Stimulated activated CD8-positive, alpha-beta memory T cell treated with anti-CD3 and anti-CD28 coated beads, Interleukin-7, amount 100 ng/mL, for 48 hours (primary cell): ENCODE measurements at places on chromosomes 2 and 18.

- no peak for DNase-seq
Measured at GRCh38 chr2:30145826-30146336, 926 bp upstream of the YPEL5 start.

DNA sequence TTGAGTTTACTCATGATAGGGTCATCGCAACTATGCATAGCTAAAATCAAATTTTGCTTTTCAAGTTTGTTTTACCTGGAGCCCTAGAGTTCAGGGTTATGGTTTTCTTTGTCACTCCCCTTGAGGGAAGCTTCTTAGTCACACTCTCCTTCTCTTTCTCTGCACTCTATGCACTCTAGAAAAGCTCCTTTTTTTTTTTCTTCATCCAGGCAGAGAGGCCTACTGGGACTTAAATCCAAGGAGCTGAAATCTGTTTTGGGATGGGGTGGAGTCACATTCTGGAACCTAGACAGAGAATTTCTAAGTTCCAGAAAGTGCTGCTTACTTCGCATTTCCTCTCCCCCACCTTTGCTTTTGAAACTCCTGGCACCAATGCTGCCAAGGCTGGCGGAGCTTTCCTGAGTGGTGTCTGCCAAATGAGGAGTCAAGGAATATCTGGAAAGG, 19.1 kb upstream of the IL18R1 start:
- DNase-seq = no peak

DNA sequence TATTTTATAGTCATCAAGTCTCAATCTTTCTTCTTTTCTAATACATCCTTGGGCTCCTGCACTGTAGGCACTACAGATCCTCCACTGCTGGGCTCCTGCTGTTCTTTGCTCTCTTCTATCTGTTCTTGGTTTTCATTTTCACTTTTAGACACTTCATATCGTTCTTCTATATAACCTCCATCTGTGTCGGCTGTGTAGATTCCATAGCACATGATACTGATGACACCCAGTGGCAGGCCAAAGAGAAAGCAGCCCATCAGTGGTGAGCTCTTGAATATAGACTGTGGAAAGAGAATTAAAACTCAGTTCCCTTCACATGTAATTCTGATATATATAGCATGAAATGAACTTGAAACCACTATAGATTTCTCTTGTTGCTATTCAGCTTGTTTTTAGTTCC, 38.0 kb downstream of the TMX3 start:
- no peak for DNase-seq

- DNase-seq = no peak
Measured at GRCh38 chr2:122755281-122755780, 999.9 kb downstream of the TSN start.

DNA sequence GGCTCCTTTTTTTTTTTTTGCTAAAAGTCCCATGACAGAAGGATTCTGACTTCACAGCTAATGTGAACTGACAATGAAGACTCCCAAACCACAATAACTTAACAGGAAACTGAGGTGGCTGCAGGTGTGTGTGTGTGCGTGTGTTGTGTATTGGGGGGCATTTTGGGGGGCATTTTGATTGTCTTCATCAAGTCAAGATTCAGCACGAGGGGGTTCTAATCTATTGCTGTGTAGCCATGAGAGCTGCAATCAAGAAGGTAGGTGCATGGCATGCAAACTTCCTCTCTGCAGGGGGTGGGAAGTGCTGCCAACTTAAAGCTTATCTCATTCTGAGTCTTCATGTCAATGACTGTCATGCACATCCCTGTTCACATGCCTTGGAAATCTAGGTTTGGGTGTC, 25.2 kb downstream of the SPRED2 start:
- DNase-seq = no peak

- DNase-seq = no peak
Measured at GRCh38 chr18:63872586-63872985, 14.9 kb upstream of the SERPINB2 start.

DNA sequence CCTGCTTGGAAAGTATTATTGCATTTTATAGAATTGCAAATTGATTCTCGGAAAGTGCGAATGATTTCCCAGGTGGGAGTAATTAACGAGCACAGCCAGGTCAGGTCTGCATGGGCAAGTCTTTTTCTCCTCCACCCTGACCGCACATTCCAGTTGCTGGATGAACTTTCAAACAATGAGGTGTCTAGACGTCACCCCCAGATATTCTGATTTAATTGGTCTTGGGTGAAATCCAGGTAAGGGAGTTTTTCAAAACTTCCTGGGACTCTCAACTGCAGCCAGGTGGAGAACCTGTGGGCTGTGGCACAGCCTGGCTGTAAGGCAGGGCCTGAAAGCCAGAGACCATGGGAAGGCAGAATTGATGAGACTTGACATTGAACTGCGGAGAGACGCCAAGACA, 15.9 kb upstream of the RNF152 start:
- no peak for DNase-seq

- DNase-seq = no peak
Measured at GRCh38 chr18:36628435-36629137, 200.2 kb downstream of the TPGS2 start.

- no peak for DNase-seq
Measured at GRCh38 chr2:103809941-103810441, 1043.9 kb upstream of the POU3F3 start.

- DNase-seq = no peak
Measured at GRCh38 chr2:145736871-145737270, 1217.0 kb upstream of the ZEB2 start.

GRCh38 chr18:40878371-40878770, 1076.7 kb upstream of the PIK3C3 start:
- no peak for DNase-seq

- DNase-seq = no peak
Measured at GRCh38 chr2:2254206-2254605, 76.9 kb downstream of the MYT1L start.

DNA sequence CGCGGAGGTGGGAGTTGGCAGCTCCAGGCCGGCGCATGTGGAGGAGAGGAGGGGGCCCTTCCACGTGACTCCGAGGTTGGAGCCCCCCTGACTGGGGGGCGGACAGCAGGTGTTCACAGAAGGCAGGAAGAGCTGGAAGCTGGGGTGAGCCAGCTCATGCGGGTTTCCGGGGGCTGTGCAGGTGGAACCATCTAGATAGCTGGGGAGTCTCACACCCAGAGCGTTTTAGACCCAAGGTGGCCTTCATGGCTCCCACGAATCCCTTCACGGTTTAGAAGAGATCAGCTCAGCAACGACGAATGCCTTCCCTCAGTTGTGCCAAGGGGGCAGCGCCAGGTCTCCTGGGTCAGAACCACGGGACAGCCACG, 740.5 kb upstream of the SALL3 start:
- DNase-seq = no peak

DNA sequence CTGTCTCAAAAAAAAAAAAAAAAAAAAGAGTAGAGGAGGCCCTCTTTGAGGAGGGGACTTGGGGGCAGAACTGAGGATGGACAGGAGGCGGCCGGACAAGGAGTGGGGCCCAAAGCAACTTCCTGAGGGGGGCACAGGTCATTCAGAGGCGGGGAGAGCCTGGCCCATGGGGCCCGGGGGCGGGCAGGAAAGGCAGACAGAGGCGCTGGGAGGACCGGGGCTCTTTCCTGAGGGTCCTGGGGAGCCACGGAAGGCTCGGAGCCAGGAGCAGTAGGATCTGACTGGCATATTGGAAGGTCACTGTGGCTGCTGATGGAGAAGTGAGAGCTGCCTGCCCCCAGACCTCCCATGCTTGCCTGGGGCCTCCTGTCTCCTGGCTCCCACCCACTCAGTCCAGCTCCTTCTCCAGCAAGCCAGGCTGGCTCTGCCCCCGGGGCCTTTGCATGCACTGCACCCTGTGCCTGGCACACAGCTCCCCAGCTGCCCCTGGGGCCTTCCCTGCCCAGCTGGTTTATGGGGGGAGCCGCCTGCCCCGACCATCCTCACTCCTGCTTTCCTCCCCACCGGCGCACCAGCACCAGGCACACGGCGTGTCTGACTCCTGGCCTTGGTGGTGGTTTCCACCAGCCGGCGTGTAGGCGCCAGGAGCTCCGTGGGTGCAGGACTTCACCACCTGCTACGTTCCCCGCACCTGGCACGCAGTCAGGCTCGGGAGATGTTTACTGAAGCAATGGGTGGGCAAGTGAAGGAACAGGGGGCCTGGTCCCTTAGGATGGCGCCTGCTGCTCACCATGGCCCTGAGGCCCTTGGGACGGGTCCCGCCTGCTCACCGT, 5.6 kb downstream of the ESPNL start:
- DNase-seq = no peak

GRCh38 chr2:167490455-167490854, 602.2 kb downstream of the XIRP2 start:
- DNase-seq = no peak

- DNase-seq = no peak
Measured at GRCh38 chr2:157572725-157573124, 55.9 kb downstream of the ACVR1C start.

DNA sequence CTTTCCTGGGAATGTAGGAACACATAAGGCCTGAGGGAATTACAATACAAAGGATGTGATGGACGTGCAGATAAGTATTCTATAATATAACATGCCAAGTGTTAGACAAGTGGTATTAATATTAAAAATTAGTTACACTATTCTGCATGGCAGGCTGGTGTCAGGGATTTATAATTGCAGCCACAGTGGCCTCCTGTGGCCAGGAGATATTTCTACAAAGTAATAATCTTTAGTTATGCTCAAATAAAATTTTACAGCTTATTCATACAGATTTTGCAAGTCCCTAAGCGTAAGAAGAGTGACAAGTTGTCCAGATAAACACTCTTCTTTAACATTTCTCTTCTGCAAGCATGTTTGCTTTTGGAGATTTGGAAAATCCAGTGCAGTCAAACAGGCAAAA, 90.4 kb upstream of the CBLN2 start:
- DNase-seq = no peak

GRCh38 chr2:215052810-215053209, 85.6 kb downstream of the ABCA12 start:
- no peak for DNase-seq

- DNase-seq = no peak
Measured at GRCh38 chr2:22795287-22795866, 589.6 kb upstream of the KLHL29 start.

GRCh38 chr2:20365249-20365817, 14.7 kb upstream of the PUM2 start:
- peak; percentile 68 for DNase-seq

GRCh38 chr2:61946666-61947065, 41.2 kb downstream of the COMMD1 start:
- no peak for DNase-seq

DNA sequence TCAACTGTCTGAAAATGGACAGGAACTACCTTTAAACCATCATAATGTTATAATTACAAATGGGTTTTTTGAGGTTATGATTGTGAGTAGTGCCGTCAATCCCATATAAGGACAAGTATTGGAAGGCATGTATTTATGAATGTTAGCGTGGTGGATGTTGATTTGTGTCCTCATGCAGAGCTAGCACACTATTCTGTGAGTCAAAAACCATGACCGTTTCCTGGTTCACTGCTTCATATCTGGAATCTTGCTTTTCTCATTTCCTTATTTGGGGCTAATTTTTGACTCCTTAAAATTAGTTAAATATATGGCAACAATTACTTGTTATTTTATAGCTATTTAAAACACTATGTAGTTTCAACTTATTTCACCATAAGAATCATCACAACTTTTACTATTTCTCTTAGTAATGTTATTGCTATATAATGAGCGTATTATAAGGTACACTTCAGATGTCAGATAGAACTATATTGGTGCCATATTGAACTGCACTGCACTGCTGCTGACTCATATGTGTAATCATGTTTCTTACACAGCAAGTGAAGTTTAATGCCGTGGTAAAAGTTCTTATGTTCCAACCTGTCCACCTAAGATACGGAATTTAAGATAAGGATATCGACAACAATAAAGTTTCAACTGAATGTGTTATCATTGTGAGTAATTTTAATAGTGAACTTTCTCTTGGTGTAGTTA, 192.8 kb downstream of the PTGR3 start:
- no peak for DNase-seq
